Retina (tissue), 1 donor: ENCODE measurements at places on chromosomes 13 and 19.

DNA sequence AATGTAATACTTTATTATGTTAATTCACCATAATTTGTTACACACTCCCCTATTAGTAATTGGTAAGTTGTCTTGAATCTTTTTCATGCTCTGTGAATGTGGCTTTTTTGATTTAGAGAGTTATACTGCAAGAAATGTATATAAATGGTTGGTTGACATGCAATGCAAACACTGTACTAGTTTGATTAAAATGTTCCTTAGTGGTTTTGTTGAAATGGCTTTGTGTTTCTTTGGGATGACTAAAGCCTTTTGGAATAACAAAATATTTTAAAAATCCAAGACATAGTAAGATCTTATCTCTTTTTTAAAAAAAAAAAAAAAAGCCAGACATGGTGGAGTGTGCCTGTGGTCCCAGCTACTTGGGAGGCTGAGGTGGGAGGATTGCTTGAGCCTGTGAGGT lies 10.5 kb downstream of the LAMP1 start:
- DNase-seq: no peak

GRCh38 chr19:17314007-17314593 lies 4.7 kb downstream of the DDA1 start:
- no peak for DNase-seq

- DNase-seq: no peak
These were observed 758.9 kb downstream of the UQCRFS1 start for GRCh38 chr19:28454083-28454482.

- no peak for DNase-seq
These were observed 53.0 kb upstream of the ZNF254 start for GRCh38 chr19:24033963-24034342.

- peak; percentile 91 for DNase-seq
These were observed 29.8 kb downstream of the CERS1 start for GRCh38 chr19:18865973-18866799.

GRCh38 chr13:32267836-32268439 lies 47.2 kb downstream of the ZAR1L start:
- no peak for DNase-seq

GRCh38 chr19:41175801-41176777 lies 16.9 kb upstream of the CYP2S1 start:
- DNase-seq: no peak

DNA sequence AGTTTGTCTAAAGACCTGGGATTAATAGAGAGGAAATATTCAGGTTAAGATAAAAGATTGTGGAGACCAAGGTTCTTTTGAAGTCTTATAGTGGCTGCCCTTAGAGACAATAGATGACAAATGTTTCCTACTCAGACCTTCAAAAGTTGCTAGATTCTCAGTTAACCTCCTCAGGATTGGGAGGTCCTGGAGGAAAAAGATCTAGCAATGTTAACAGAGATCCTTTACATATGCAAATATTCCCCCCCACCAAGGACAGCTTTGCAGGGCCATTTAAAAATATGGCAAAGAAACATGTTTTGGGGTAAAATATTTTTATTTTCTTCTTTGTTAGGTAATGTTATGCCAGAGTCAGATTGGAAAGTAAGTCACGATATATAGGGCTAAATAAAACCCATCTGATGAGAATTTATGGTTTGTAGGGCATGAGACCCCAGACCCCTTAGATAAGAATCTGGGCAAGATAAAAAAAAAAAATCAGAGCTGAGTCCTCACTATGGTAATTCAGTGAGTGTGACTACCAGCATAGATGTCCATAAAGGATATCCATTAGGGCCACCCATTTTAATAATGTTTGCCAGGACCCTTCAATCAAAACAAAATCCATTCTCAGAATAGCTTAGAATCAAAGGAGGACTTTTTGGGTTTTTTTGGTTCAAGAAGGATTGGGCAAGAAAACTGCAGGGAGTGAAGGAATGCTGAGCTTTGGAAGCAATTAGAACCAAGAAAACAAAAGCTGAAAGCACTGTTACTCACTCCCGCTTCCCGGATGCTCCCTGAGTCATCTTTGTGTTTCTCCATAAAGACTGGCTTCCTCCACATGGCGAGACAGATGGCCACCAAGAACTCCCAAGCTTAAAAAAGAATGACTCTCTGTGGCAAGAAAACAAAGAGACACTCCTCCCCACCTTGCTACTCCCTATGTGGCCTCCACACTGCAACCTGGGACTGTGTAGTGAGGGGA lies 28.2 kb downstream of the VSTM1 start:
- no peak for DNase-seq

DNA sequence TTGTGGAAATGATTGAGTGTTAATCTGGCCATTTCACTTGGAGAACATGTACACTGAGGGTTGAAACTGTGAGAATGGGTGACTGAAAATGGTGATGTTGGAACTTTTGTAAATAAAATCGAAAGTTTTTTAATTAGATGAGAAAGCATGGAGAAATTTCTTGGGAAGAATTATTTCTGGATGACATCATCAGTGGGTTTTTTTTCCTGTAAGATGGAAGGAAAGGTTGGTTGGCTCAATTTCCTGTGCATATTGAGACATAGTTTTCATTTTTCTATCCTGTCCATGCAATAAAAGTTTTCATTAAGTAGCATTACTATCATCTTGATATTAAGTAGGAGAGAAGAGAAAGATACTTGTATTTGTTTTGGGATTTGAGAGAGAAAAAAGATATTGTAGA lies 120.6 kb upstream of the HTR2A start:
- no peak for DNase-seq

GRCh38 chr13:87981416-87981815 lies 310.2 kb downstream of the SLITRK5 start:
- DNase-seq: no peak

GRCh38 chr19:33071887-33072286 lies 7.2 kb upstream of the RHPN2 start:
- no peak for DNase-seq

DNA sequence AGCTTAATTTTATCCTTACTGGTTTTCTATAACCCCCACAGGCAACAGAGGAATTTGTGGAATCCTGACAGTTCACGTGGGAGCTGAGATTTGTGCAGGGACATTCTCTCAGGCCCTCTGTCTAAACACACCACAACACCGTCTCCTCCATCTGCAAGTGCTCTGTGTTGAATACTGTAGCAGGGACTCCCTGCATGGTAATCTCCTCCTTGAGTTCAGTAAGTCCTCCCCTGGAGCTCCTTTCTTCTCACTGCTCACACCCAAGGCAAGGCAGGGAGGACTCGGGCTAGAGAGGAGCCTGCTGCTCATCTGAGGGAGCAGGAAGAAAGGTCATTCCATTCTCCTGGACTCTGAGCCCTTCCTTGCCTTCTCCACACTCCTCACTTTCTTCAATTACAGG lies 348.2 kb downstream of the KCTD12 start:
- no peak for DNase-seq

DNA sequence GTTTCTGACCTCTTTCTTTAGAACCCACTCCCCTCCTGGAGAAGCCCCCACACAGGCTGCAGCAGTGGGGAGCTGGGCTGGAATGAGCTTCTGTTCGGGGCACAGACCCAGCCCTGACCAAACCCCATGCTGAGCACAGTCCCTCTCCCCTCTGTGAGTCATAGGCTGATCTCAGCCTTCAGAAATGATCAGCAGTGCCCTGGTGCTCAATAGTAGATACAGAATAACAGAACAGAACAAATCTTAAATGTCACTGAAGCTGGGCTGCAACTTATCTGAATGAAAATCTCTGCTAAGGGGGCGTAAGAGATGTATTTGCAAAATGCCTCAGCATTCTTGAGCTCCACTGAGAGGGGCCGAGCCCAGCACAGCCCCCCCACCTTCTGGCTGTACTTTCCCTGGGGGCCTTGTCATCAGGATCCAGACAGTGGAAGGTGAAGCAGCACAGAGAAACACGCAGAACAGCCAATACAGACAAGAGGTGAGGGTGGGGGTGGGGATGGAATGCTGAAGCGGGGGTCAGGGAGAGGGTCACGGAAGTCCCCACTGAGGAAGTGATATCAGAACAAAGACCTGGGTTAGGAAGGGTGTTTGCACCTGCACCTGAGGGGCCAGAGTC lies 9.9 kb downstream of the ZNF665 start:
- no peak for DNase-seq

- DNase-seq: no peak
These were observed 96.6 kb upstream of the FREM2 start for GRCh38 chr13:38590230-38590629.

GRCh38 chr19:45070214-45070613 lies 6.1 kb downstream of the ZNF296 start:
- no peak for DNase-seq

GRCh38 chr19:30711296-30711695 lies 339.1 kb downstream of the ZNF536 start:
- peak; percentile 63 for DNase-seq

DNA sequence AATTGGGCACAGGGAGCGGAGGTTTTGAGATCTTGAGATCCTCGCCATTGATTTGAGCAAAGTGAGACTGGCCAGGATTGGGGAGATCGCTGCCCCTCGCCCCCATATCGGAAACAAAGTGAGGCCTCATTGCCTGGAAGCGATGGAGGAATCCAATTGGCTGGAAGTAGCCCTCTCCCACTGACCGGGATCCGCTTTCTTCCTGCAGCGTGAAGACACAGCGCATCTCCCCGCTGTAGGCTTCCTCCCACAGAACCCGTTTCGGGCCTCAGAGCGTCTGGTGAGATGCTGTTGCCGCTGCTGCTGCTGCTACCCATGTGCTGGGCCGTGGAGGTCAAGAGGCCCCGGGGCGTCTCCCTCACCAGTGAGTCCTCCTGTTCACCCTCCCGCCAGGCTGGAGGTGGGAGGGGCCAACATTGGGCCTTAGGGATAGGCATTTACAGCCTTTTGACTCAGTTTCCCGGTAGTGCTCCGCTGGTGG lies 438 bp downstream of the PRKCSH start:
- DNase-seq: no peak

DNA sequence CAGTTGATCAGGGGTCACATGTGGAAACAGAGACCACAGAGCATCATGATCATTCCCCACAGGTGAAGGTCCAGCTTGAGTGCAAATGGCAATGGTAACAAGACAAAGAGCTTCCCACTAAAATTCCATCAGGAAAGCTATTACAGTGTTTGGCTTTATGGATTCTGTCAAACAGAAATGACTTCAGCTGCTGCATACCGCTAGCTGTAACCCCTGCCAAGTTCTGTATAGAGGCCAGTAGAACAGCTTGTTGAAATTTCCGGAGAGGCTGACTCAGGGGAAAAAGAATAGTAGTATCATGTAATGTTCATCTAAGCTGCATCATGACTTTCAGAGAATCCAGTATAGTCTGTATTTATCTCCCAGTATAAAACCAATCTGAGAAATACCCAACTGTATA lies 1704.7 kb downstream of the SLITRK5 start:
- no peak for DNase-seq

DNA sequence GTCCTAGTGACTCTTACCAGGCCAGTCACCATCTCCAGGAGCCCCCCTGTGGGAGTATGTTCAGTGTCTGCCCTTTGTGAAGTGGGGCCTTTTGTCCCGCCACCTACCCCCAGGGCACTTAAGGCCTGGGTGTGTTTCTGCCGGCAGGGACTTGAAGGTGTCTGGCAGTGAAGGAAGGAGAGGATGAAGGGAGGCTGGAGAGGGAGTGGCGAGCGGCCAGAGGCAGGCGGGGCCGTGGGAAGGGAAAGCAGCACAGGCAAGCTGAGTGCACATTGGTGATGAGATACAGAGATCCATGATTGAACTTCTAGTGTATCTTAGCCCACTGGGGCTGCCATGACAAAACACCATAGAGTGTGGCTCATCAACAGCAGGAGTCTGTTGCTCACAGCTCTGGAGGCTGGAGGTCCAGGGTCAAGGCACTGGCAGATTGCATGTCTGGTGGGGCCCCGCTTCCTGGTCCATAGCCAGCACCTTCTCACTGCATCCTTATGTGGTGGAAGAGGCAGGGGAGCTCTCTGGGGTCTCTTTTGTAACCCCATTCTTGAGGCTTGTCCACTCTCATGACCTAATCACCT lies 17.5 kb downstream of the CUL4A start:
- DNase-seq: no peak

- no peak for DNase-seq
These were observed 246.1 kb downstream of the LMO7 start for GRCh38 chr13:75882261-75882660.

DNA sequence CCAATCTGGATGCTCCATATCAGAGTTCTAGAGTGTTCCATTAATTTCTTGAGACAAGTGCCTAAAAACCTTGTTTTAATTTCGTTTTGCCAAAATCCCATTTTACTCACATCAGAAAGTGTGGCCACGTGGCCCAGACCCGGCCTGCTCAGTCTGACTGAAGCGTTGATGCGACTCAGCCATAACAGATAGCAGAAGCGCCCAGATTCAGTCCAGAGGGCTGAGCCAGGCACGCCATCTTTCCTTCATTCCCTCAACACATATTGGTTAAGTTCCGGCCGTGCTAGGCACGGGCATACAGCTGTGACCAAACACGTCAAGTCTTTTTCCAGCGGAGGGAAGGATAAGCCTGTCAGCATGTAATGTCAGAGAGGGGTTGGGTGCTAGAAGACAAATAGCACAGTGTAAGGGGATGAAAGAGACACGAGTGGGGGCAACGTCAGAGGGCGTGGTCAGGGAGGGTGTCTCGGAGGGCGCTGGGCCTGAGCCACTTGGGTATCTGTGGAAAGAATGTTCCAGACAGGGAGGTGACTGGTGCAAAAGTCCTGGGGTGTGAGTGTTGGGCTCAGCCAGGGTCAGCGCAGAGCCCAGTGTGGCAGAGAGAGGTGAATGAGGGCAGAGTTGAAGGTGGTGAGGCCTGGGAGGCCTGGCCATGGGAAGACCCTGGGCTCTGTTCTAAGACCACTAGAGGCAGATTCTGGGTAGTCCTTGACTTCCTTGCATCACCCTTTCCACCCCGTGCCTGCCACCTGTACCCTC lies 3.1 kb downstream of the F10 start:
- DNase-seq: no peak

GRCh38 chr19:1754018-1754635 lies 821 bp downstream of the ONECUT3 start:
- DNase-seq: no peak

- no peak for DNase-seq
These were observed 10.9 kb downstream of the FREM2 start for GRCh38 chr13:38697628-38698333.

GRCh38 chr13:66128692-66129269 lies 1101.4 kb downstream of the PCDH9 start:
- no peak for DNase-seq

GRCh38 chr19:4951656-4952055 lies 17.3 kb upstream of the KDM4B start:
- DNase-seq: no peak
